ENCODE measurements at places on chromosomes 7 and 10.

GRCh38 chr10:46237815-46238510 lies 48.8 kb upstream of the ANTXRL start:
- DNase-seq: no peak

DNA sequence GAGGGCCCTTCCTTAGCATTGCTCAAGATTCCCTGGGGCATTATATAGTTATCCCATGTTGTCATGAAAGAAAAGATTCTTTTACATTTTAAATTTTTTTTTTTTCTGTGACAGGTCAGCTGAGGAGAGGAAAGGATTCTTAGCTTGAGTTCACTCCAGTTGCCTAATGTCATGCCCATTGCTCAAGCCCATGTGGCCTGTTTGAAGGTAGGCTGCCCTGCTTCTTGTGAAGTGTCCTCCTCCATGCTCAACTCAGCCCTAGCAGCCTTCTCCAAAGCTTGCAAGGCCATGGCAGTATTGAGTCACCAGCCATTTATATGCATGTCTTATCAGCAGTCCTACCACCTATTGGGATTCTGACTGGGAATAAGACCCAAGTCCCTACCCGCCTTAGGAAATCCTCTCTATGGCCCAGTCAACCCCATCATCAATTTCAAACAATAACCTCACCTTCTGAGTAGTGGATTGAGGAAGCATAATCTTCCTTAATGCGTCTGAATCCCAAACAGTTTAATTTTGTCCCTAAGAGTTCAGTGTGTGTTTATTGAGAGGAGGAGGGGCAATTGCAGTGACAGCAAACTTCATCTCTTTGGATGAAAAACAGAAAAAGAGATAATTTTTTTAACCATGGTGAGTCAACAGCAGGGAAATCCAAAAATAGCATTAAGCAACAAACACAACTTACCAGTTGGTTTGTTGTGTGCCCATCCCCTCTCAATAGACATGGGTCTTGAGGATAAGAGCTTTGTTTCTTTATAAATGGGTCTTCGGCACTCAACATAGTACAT lies 38.6 kb upstream of the WASL start:
- DNase-seq: no peak

GRCh38 chr10:29583674-29584073 lies 51.1 kb downstream of the SVIL start:
- DNase-seq: peak; percentile 69

DNA sequence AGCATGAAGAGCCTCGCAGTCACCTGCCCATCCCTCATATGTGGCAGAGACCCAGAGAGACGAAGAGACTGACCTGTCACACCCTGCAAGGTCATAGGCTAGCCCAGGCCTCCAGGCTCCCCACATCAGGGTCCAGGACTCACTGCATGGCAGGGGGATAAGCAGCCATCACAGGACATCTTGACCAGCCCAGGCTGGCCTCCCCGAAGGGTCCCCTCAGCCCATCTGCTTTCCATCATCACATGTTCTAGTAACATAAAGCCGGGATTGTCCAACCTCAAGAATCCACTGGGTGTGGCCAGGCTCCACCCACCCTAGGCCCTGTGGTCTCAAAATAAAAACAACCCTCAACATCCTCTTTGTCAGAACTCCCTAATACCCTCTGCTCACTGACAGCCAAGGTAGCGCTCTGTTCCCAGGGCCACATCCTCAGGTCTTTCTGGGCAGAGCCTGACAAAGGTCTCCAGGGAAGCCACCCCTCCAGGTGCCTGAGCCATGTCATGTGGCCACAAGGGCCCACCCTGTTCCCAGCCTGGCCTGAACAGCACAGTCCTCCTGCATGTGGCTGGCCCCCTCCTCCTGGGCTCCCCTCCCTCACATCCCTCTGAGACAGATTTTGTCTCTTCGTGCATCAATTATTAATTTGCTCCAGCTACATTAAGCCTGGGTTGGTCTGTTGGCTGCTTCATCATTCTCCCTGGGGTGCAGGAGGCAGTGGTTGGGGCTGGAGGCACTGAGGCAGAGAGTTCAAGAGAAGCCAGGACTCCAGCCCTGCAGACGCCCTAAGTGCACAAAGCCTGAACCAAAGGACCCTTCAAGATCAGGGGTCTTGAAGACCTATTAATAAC lies 131.8 kb upstream of the UNC5B start:
- DNase-seq: no peak

DNA sequence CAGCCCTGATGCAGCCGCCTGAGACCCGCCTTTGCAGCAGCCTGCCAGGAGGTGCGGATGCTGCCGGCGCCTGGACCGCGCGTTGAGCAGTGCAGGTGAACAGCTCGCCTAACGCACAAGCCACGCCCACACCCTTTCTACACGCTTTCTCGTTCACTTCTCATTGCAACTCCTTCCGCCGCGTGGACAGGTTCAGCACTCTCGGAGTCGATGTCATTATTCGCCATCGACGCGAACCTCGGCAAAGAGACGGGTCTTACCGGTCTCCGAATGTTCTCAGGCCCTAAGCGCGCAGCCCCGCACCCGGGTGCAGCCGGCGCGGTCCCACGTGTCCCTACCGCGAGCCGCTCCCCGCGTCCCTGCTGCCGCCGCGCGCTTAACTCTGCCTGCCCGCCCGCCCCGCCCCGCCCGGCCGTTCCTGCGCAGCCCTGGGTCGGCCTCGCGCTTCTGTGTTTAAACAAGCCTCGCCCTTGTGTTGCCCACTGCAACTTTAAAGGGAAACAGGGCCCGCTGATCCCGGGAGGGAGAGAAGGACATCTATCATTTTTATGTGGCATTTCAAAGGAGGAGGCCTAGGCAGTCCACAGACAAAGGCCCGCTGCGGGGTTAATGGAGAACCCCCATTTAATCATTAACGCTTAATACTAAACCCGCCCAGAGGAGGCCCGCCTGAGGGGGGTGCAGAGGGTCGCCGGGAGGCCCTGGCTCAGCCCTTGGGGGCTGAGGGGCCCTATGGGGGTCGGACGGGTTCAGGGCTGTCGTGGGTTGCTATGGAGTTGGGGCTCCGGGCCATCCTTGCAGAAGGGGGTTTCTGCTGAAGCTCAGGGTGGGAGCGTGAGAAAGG lies 128.5 kb downstream of the WDR11 start:
- no peak for DNase-seq

DNA sequence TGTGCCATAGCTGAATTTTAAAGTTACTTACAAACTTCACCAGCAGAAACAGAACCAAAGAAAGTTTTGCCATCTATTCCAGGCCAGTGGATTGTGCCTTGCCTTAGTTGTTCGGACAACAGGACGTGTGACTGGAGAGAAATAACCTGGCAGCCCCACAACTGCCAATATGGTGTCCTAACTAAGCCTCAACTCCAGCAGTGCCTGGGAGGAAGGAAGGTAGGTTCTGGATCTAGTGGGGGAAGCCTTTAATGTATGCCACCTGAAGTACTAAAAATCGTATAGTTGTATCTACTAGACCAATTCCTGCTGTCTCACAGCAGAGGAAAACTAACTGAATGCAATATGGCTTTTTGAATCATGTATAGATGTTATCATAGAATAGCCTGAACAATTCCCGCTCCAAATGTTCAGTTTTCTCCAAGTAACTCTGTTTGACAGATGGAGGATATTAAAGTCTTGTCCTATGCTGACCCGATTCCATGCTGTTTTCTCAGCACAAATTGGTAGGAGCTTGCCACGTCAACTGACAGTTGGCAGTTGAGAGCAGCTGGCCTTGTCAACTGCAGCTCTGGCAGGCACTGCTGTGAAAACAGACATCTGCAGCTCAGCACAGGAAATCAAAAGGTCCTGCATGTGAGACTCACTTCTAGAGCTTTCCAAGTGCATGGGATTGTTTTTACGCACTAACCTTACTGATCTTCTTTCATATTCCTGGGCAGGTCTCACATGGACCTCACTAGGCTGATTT lies 84.5 kb upstream of the WNT16 start:
- no peak for DNase-seq

- DNase-seq: no peak
Observed at GRCh38 chr7:23294549-23295400, 4.4 kb upstream of the MALSU1 start.

DNA sequence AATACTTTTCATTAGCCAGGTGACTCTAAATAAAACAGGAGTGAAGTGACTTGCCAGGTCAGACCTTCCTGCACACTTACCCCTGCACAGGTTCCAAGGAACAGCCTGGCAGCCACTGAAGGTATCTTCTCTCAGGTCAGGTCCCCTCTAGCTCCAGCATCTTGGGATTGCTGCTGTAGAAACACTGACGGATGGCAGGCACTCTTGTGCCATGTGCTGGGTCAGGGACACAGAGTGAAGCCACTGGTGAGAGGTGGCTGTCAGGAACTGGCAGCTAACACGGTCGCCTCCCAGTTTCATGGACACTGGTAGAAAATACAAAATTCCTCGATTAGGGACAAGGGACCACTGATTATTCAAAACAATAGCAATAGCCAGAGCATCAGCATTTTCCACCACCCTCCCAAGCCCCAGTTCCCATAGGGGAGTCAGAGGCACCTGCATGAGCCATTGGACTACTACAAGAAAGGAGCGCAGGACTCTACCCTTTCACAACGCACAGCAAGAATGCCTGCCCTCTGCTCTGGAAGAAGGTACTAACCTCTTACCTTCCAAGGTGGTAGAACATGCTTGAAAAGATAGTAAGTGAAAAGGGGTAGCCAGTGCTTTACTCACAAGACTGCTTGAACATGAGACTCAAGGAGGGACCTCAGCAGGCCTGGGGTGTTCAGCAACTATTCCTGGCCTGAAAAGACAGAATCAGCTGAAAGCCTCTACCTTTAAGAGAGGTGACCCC lies 5.1 kb upstream of the MYO1G start:
- no peak for DNase-seq

GRCh38 chr7:139104091-139104450 lies 5.4 kb downstream of the ZC3HAV1 start:
- no peak for DNase-seq
